ENCODE measurements at places on chromosomes 2 and 18.

DNA sequence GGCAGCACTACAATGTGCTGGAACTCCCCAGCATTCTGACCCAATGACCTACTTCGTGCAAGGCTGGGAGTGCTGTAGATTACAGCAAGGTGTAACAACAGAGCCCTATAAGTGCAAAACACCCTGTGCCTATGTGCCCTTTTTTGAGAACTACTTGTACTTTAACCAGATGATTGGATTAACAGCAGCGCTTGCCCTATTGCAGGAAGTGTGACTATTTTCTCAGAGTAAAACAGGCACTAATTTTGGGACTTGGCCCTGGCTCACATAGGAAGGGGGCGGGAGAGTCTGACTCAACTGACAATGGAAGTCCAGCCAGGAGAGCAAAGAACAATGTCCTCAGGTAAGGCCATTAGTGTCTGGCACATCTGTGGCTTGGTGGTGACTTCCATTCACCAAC is 35.6 kb upstream of the RNF125 start:
- peak; percentile 65 for DNase-seq

DNA sequence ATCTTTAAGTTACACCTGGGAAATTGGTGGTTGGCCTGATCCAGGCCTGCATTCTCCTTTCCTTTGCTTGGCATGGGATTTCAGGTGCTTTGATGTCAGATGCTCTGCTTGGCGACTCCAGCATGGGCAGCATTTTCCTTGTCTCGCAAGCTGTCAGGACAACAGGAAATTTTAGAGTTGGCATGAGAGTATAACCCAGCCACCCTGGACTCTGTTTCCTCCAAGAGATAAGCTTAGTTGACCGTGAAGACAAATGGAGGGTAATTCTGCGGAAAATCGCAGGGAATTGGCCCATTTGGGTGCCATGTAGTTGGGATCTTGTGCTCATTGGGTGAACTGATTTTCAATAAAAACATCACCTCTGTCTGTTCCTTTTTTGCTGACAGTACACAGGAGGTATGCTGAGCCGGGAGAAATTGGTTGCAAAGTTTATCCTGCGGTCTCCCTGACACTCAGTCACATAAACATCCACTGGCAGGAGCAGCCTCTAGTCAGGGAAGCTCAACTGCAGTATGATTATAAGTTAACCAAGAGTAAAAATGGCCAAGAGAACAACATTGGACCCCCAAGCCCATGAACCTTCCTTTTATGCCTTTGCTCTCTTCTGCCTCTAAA is 409.9 kb downstream of the SETBP1 start:
- no peak for DNase-seq

DNA sequence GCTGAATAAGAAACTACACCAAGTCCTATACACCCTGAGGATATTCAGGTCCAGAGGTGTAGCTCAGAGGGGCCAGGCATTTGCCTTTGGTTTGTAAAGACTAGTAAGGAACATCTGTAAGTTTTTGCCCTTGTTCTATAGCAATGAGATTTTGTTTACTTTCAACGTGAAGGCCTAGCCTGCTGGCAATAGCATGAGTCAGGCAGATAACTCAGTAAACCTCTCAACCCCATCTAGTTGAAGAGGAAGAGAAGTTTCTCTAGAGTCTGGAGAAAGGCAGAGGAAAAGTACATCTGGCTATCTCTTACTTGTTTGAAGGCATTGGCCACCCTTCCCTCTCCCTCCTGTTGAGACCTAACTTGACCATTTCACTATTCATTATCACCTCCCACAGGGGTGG is 70.3 kb upstream of the ZNF521 start:
- DNase-seq: no peak

DNA sequence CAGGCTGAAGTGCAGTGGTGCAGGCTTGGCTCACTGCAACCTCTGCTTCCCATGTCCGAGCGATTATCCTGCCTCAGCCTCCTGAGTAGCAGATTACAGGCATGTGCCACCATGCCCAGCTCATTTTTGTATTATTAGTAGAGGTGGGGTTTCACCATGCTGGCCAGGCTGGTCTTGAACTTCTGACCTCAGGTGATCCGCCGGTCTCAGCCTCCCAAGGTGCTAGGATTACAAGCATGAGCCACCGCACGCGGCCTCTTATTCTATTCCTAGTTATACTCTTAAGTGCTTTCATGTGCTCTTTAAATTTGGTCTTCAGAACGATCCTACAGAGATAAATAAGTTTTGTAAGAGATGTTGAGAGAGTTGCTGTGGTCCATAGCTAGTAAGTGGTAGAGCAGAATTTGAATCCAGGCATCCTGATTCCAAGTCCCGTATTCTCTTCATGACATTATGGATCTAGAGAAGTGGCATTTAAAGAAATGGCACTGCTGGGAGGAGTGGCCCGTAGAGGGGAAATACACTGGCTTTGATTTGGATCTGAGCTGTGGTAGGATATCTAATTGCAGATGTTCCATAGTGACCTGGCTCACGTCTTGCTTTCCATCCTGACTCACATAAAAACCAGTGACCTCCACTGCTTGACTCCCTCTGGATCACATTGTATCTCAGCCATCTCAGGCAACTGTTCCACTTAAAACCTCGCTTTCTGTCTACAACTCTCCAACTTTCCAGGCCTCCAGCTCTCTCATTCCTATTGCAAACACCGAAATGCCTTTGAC is 22.8 kb upstream of the ME2 start:
- DNase-seq: no peak

DNA sequence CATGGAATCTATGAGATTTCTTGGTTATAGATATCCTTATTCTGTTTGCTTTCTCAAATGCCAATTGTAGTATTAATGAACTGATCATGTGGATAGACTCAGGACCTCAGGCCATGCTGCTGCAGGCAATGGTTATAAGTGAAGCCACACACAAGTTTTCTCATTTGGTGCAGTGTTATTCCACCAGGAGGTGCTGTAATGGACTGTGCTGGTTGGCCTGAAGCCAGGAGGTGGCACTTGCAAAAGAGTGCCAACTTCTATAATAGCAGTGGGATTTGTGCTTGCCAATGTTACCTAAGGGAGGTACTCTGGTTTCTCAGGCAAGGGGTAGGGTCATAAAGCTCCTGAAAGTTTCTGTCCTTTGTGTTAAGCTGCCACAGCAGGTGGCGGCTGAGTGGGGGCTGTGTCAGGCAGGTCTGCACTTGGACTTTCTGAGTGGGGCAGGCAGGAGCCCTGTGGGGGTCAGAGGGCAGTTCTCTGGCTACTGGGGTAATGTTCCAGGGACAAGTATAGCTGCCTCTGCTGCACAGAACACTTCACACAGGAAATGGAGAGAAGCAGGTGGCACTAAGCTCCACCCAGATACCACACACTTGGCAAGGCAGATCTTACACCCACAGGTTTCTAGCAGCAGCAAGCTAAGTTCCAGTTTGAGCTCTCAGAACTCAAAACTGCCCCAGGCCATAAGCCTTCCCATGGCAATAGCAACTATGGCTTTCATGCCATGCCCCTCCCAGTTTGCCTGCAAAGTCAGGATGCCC is 352.6 kb upstream of the CWC22 start:
- DNase-seq: no peak

DNA sequence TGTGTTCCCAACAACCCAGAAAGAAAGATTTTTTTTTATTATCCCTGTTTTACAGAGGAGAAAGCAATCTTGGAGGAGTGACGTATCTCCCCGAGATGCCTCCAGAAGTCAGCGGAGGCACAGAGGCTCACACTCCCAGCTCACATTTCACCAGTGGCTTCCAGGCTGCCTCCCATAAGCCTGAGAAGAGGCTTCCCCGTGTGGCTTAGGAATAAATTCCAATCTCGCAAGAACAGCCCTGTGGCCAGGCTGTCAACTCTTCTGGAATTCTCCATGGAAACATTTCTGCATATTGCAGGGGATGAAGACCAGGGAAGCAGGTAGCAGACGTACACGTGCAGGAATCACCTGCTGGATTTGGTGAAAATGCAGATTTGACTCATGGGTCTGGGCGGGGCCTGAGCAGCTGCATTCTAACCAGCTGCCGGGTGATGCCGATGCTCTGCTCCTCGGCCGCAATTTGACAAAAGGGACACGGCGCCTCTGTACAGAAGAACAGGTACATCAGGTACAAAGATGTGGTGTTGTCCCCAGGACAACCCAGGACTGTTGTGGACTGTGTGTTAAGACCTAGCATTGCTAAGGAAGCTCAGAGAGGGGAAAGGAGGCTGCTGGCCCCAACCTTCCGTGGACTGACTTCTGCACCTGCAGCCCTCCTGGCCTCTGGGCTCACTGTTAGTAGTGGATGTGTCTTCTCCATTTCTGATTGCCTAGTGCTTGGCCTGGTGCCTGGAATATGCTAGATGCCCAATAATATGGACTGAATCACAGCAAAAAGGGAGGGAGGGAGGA is 114.2 kb upstream of the ID2 start:
- DNase-seq: no peak

DNA sequence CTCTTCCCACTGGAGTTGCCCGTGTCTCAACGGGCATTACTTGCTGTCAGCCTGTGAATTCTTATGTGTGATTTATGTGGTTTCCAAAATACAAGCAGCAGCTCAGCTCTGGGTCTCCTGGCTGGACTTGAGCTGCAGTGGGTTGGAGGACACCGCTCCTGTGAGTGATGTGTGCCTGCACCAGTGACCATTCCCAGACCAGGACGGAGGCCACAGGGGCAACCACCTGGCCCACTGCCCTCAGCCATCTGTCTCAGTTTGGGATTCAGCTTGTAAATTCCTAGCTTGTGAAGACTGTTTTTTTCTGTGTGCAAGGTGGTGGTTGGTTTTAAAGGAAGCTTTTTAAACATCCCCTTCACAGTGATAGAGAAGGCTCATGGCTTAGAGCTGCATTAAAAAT is 261.0 kb downstream of the BCL2 start:
- no peak for DNase-seq

- no peak for DNase-seq
These were observed 7.2 kb upstream of the HNMT start for GRCh38 chr2:137957033-137957432.

- peak; percentile 48 for DNase-seq
These were observed 680 bp upstream of the FHOD3 start for GRCh38 chr18:36296650-36297416.

- no peak for DNase-seq
These were observed 92.3 kb upstream of the SMAD2 start for GRCh38 chr18:48022531-48023329.

GRCh38 chr18:26405190-26405801 is 143.1 kb downstream of the KCTD1 start:
- peak; percentile 32 for DNase-seq

- DNase-seq: no peak
These were observed 7.2 kb upstream of the CD226 start for GRCh38 chr18:69954719-69955480.

DNA sequence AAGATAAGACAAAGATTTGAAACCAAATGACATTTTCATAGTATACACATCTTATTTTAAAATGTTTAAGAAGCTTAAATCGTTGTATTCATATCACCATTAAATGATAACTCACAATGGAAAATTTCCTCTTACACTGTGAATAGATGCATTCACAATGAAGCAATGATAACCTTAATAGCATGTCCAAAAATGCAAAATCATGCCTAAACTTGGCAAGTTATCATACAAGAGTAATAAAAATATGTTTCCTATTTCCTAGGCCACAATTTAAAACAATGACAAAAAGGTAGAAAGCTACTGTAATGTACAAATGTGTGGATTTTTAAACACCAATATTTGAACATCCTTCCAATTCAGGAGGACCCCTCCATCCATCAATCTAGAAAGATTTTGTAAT is 157.4 kb upstream of the GULP1 start:
- no peak for DNase-seq

GRCh38 chr18:77250926-77251729 is 1.5 kb downstream of the GALR1 start:
- DNase-seq: no peak

DNA sequence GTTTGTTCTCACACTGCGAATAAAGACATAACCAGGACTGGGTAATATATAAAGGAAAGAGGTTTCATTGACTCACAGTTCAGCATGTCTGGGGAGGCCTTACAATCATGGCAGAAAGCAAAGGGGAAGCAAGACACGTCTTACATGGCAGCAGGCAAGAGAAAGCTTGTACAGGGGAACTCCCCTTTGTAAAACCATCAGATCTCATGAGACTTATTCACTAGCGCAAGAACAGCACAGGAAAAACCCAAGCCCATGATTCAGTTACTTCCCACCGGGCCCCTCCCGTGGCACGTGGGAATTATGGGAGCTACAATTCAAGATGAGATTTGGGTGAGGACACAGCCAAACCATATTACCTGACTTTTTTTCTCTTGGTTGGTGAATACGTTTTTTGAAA is 51.3 kb downstream of the TMEM247 start:
- no peak for DNase-seq

DNA sequence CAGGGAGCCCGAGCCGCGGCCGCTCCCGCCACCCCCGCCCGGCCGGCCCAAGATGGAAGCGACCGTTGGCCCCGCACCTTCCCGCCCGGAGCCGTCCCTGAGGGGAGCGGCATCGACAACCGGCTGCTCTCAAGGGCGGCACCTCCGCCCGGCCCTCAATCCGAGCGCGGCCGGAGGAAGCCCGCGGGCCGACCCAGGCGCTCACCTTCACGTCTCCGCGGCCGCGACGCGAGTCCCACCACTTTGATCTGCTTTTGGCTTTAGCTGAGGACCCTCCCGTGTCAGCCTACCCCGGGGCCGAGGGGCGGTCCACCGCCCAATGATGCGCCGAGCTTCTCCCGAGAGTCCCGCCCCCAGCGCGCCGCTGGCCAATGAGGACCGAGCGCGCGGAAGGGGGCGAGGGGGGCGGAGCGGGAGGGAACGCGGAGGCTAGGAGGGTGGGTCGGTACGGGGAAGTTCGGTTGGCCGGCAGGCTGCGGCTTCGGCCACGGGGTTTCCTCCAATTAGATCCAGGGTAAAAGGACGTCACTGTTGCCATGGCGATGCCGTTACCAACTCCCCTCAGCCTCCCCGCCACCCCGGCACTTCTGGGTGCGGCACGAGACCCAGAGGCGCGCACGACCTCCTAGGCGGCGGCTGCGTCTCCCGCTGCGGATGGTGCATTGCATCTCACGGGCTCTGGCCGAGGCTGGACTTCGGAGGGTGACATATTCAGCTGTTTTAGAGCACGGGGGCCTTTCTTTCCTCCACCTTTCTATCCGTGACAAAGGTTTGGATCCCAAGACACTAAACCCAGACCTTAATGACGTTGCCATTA is at the start of gene YWHAQ:
Gene YWHAQ, minus strand, starts transcription at position 262 of the 817 bp plus-strand sequence. CDS start 545 bp downstream, outside the sequence.
- DNase-seq: peak; percentile 99

- no peak for DNase-seq
These were observed 10.3 kb upstream of the PXDN start for GRCh38 chr2:1754461-1755170.

GRCh38 chr2:43541165-43541564 is 54.7 kb downstream of the THADA start:
- no peak for DNase-seq

DNA sequence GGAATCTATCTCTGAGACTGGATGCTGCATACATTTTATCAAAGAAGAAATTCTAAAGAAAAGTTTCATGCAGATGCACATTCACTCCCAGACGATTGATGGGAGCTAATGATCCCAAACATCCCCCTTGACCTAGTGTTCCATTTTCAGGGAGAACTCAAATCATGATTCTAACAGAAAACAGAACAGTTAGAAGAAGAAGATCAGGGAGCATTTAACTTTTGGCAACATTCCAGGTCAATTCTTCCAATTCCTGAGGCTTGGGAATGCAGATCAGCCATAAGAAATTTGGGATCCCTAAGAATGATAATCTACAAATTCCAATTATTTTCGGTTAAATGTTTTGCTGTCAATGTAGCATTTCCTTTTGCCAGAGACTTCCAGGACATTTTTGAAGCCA is 96.6 kb downstream of the CPO start:
- DNase-seq: no peak

- peak; percentile 39 for DNase-seq
These were observed 15.4 kb upstream of the MLPH start for GRCh38 chr2:237471438-237472186.

GRCh38 chr2:70084973-70085710 is 2.1 kb upstream of the PCBP1 start:
- peak; percentile 82 for DNase-seq

Measured in right lobe of liver (tissue), 6 donors.